Glomerular endothelial cell (primary cell): ENCODE measurements at places on chromosomes 3 and 15.

GRCh38 chr3:133401374-133402135 lies 1.7 kb downstream of the BFSP2 start:
- no peak for DNase-seq

DNA sequence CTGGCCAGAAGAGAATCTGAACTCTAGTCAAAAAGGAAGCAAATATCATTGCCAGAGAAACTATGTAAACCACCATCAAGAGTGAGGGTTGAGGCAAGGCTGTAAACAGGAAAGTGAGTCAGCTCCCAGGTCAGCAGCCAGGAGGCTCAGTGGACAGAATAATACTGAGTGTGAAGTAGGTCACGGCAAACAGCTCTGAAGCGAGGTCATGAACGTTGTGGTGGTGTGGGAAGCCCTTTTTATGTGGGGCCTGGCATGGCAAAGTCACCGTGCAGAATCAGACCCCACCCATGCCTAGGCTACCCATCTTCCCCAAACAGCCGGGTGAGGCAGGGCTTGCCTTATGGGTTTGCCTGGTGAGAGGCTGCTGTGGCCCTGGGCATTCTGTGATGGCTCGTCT lies 43.9 kb downstream of the THBS1 start:
- peak; percentile 93 for DNase-seq

DNA sequence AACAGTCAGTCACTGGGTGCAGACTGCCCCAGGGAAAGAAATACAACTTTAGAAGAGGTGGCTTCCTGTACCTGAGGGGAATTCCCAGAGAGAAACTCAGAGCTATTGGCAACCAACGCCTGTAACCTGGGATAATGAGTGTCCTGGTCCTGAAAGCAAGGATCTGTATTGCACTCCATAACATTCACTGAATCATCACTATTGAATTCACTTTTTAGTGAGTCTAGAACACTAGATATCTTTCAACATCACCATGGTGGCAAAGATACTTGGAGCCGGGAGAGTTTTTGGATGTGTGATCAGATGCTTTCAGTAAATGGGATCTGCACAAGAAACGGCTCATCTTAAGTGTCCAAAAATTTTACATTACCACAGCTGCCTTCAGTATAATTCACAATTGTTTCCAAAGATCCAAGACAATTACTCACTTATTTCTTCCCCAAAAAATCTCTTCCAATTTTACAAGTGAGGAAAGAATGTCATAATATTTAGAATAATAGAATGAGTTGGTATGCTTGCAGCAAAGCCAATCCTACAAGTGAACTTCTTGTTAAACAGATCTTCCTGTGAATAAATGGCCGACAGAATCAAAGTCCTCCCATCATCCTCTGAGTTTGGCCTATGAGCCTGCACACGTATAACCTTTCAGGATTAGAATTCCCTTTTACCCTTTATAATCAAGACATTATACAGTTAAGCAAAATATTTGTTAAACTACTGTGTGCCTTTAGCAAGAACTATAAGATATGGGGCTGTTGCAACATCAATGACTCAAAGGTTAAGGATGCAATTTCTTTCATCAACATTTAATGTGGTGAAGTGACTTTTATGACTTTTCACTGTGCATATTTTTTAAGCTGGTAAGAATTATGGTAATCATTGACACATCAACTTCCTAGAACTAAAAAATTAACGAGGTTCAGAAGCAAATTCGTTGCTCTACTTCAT lies 243.3 kb upstream of the COL8A1 start:
- DNase-seq: no peak

DNA sequence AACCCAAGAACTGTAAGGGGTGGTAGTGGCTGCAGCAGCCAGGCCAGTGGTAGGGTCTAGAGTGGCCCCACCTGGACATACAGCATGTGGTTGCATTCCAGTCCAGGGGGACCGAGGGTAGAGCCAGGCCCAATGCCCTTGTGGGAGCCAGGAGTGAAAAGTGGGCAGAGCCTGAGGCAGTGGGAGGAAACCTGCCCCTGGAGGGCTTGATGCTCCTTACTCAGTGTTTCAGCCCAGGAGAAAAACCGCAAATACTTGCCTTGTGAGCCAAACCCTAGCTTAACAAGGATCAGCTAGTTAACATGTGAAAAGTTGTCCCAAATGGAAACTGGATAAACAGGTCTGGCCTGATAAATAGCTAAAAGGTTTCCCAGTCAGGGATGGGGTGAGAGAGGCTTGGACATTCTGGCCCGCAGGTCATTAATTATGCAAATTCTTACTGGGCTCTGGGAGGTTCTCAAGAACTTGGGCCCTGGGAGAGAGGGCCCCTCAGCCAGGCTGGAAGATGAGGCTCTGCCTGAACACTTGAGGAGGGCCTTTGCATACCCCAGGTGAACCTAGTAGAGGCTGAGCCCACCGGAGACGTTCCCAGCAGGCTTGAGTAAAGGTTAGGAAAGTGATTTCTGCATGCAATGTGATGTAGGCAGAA lies 222.1 kb downstream of the THSD4 start:
- DNase-seq: no peak

GRCh38 chr3:13507570-13508339 lies 27.6 kb downstream of the HDAC11 start:
- DNase-seq: no peak

DNA sequence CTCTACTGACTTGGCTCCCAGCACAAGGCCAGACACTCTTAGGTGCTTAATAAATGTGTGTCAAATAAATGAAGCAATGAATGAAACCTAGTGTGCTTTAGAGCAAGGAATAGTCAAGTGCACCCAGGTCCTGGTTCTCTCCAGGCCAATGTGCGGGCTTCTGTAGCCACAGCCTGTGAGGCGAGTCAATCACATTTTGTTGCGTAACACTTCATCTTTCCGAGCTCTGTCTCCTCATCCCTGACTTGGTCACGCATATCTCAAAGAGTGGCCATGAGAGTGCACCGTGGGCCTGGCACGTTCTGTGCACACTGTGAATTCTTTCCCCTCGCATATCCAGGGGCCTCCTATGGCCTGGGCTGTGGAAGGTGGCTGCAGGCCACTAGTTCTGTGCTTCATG lies 11.4 kb upstream of the SH3GL3 start:
- no peak for DNase-seq

DNA sequence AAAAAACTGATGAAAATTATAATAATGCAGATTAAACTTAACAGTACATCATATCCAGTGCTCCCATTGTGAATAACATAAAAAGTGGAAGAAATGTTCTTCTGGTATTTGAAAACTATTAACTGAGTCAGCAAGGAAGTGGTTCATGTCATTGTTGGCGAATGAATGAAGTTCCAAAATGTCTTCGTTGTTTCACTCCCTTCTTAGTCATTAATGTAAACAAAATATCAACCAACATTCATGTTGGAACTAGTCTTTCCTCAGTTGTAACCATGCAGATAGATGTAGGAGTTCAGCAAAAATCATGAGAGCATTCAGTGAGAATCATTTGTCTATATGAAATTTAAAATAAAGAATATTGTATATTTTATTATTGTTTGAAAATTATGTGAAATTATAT lies 44.1 kb upstream of the ICE2 start:
- no peak for DNase-seq

DNA sequence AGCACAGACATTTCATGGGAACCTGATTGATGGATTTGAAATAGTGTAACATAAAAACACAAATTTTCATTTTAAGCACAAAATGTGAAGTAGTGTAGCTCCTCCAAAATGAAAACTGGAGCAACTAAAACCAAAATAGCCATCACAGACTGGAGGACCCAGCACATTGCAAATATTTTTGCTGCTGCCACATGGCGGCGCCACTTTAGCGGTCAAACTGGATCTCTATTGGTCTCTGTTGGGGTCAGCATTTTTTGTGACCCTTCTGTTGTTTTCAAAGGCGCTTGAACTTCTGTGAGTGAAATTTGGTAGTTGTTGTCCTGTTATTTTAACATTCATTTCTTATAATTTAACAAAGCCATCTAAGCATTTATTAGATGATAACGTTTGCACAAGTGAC lies 259.9 kb downstream of the IL20RB start:
- DNase-seq: no peak

GRCh38 chr15:40956541-40956982 lies 3.3 kb downstream of the CHAC1 start:
- DNase-seq: no peak

DNA sequence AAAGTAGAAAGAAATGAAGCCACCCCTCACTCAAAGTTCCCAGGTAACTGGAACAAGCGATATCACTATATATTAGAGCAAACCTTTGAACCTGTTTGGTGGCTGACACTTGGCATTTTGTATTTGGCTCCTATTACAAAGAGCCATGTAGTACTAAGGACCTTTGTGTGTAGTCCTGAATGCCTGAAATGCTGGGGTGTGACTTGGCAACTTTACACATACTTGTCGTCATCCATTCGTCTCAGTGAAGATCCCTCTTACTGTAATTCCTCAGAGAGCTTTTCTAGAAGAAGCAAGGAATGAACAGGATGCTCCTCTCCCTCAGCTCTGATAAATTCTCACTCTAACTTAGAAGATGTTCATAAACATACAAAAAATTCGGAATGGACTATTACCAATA lies 216.1 kb upstream of the CDIN1 start:
- no peak for DNase-seq

DNA sequence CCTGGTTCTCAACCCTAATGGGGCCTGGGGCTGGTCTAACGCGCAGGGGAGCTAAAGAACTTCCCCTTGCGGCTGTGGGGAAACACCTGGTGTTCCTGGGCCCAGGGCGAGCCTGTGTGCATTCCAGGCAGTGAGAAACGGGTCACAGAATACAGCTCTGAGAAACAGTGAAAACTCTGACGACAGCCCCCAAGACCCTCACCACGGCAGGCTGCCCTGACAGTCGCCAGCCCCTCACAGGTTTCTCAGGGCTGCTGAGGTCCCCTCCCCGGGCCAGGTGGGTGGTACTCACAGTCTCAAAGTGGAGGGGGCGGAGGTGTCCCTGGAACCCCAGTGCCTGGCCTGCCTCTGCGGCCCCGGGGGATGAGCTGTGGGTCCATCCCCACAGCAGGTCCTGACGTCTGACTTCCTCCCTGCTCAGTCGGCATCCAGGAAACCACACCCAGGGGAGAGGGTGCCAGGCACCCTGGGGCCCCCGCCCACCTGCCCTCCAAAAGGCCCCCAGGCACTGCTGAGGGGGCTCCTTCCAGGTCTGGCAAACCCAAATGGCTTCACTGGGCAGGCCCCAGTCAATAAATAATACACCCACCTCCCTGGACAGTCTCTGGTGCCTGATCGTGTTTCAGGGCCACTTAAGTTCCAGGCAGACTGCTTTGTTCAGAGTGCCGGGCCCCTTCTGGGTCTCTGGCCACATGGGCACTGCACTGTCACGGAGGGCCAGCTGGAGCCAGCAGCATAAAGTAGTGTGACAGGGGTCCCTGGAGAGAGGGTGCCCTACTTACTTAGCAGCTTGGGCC lies 57.7 kb downstream of the IQSEC1 start:
- no peak for DNase-seq

DNA sequence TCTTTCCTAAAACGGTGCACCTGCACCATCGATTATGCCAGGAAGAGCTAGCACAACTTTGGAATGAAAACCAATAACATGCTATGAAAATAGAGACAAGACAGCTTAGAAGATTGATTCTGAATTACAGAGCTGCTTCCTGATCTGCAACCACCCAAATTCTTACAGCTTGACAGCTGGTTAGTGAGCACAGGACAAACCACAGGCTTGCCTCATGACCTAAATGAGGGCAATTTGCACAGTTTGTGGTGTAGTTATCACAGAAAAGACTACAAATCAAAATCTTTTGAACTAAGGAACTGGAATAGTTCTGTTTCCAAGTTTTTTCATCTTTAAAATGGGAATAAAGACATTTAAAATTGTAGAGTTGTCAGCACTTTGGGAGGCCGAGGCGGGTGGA lies 533.5 kb downstream of the NAALADL2 start:
- DNase-seq: no peak

- no peak for DNase-seq
Observed at GRCh38 chr3:175338775-175339535, 479.8 kb downstream of the NAALADL2 start.

DNA sequence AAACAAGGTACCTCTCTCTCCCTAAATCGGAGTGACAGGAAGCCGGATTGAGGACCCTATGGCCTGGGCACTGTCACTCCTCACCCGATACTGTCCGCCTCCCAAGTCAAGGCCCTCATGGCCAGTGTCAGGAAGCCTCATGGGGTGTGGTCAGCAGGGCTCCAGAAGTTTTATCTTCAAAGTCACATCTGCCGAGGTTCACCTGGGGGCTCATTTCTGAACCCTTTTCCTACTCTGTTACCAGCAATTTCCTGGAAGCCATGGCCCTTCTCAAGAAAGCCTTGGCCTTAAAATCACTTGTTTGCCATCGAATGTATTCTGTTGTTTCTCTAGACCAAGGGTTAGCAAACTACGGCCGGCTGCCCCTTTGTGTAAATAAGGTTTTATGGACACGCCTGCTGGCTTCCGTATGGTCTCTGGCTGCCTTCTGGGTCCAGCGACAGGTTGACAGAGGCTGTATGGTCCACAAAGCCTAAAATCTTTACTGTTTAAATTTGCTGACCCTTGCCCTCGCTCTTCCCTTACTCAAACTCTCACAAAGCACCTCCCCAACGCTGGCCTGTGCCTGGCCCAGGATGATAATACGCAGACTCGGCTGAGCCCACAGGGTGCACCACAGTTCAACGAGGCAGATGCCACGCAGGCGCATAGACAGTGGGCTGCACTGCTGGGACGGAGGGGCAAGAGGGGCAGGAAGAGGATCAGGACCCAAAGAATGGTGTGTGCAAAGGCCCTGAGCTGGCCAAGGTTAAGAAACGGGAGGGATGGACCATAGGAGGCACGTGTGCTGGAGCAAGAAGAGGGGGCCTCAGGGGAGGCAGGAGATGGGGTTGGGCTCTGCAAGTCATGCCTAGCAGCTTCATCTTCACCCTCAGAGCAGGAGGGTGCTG lies 24.7 kb upstream of the DUSP7 start:
- DNase-seq: no peak

- DNase-seq: no peak
Observed at GRCh38 chr3:134839422-134839821, 44.4 kb downstream of the EPHB1 start.

- DNase-seq: no peak
Observed at GRCh38 chr15:39298271-39298962, 282.5 kb upstream of the THBS1 start.

GRCh38 chr15:85361323-85361722 lies 19.1 kb upstream of the AKAP13 start:
- DNase-seq: no peak

DNA sequence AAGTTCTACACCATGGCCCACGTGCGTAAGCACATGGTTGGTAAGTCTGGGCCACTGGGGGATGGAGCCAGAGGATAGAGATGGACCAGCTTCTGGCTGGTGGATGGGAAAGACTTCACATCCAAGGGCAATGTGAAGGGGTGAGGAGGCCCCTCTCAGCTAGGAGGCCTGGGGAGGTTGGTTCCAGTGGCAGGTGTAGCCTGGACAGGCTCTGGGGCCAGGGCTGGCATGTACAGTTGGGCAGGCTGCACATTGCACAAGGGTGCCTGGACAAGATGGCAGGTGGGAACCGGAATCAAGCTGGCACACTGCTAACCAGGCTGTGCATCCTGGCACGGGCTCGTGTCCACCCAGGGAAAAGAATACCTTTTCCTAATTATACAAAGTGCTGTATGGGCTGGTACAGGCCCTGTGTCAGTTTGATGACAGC lies 8.1 kb downstream of the ZBTB47 start:
- no peak for DNase-seq

GRCh38 chr3:9807981-9808344 lies 2.1 kb upstream of the TTLL3 start:
- DNase-seq: no peak
